Naive thymus-derived CD4-positive, alpha-beta T cell (primary cell): ENCODE measurements at places on chromosomes 13 and 19. TPM values are rescaled to one million over a fixed set of nuclear protein-coding genes. Genes with fewer than 3 reads are reported as not detected.

ZNF540 gene
- 9.0 TPM for polyA plus RNA-seq

DNA sequence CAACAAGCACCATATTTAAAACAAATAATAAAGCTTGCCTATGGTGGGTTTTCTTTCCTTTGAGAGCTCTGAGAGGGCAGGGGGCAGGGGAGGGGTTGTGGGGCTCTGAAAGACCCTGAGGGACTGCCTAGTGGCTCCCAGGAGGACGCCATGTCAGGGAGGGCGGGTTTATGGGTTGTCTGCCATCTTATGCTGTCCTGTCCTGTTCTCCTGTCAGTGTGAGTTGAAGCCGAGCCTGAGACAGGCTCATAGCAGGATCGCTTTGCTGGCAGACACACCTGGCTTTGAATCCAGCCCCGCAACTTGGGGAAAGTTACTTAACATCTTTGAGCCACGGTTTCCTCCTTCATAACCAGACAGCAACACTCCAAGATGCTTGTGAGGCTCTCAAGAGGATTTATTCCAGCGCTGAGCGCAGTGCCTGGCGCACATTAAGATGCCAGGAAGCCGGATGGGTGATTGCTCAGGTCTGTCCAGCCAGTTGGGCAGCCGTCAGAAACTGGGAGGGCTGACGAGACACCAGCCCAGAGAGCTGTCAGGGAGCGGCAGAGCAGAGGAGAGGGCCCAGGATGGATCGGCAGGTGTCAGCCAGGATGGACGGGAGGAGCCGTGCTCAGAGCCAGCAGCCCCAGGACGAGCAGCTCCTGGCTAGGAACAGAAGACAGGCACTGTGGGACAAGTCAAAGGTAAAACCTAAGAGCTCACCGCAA is 36.8 kb upstream of the C1QTNF9 start:
- peak overlapping the region; percentile 94 for H3K27ac ChIP-seq
- H3K4me3 ChIP-seq, result peak overlapping the region; percentile 56
- no peaks in the 10 kb centered on the region for H3K36me3 ChIP-seq
- H3K27me3 ChIP-seq, result no peaks in the 10 kb centered on the region
- DNase-seq, result no peak
- peaks cover 80% of the 10 kb centered on the region for H3K4me1 ChIP-seq

GRCh38 chr13:40772765-40773473 is 1.9 kb upstream of the MRPS31 start:
- no peaks in the 10 kb centered on the region for H3K27me3 ChIP-seq
- peaks cover 34% of the 10 kb centered on the region for H3K4me1 ChIP-seq
- H3K4me3 ChIP-seq, result no peak overlapping the region
- DNase-seq, result no peak
- H3K27ac ChIP-seq, result no peak overlapping the region

DNA sequence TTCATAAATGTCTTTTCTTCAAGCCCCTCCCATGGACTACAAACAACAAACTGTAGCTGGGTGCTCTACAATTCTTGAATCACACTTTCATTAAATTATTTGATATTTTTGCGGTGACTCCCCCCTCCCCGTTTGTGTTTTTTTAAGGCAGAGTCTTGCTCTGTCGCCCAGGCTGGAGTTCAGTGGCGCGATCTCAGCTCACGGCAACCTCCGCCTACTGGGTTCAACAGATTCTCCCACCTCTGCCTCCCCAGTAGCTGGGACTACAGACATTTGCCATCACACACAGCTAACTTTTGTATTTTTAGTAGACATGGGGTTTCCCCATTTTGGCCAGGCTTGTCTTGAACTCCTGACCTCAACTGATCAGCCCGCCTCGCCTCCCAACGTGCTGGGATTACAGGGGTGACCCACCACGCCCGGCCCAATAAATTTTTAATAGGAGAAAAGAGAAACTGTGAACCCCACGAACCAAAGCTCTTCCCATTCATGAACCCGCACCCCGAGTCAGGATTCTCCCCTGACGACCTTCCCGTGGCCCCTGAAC is 703 bp downstream of the ZNF506 start:
- H3K36me3 ChIP-seq, result peaks cover 4% of the 10 kb centered on the region
- H3K27ac ChIP-seq, result peak overlapping the region; percentile 98
- H3K4me3 ChIP-seq, result peak overlapping the region; percentile 69
- DNase-seq, result no peak

SULT2A1 gene
- polyA plus RNA-seq, result not detected

- no peaks in the 10 kb centered on the region for H3K4me1 ChIP-seq
- H3K36me3 ChIP-seq, result no peaks in the 10 kb centered on the region
- no peak overlapping the region for H3K4me3 ChIP-seq
Observed at GRCh38 chr13:113337976-113338375, 26.0 kb downstream of the GRTP1 start.
